ENCODE measurements at places on chromosomes 7 and 10.
A peak's percentile ranks its signal among the peaks of the same experiment; 100 is the strongest.

DNA sequence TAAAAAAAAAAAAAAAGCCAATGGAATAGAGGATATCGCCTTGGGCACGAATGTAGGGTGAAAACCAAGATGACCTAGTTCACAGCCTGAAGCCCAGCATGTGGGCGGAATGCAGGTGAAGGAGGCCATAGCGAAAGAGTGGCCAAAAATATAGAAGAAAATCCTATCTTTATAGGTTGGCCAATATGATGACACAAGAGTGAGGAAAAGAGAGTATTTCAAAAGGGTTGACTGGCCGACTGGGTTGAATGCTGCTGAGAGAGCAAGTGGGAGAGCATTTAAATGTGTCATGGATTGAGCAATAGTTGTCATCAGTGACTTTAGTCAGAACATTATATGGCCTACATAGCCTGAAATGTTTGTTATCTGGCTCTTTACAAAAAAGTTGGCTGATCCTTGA lies 17.2 kb upstream of the GLI3 start:
- DNase-seq: no peak

DNA sequence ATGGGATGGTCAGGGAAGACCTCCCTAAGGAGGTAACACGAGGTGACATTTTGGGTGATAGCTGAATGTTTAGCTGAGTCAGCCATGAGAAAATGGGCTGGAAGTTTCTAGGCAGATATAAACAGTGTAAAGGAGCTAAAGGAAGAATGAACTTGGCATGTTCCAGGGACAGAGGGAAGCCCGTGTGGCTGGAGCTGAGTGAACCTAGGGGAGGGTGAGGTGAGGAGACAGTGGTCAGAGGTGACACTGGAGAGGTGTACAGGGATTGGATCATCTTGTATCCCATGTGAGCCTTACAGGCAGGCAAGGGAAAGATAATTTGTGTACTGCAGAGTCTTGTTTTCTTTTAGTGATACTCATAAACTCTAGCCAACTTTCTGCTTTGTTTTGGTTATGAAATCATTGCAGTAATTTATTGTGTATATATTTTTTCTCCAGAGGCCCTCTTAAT lies 1.8 kb downstream of the STARD3NL start:
- DNase-seq: peak; percentile 25

GRCh38 chr10:89283936-89284475 lies 17.8 kb upstream of the IFIT2 start:
- DNase-seq: peak; percentile 50

DNA sequence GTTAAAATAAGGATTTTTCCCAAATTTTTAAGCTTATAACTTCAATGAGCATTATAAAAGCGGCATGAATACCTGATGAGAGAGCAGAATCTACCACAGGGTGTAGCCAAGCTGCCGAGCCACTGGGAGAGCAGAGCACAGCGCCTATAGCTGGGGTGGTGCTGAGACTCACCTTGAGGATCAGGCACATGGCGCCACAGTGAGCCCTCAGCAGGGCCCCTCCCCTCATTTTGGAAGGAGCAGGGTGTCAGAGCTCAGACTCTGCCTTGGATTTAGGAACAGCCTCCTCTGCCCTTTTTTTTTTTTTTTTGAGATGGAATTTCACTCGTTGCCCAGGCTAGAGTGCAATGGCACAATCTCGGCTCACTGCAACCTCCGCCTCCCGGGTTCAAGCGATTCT lies 118.6 kb downstream of the SRPK2 start:
- no peak for DNase-seq

GRCh38 chr7:19872094-19872493 lies 98.7 kb upstream of the TMEM196 start:
- DNase-seq: no peak

DNA sequence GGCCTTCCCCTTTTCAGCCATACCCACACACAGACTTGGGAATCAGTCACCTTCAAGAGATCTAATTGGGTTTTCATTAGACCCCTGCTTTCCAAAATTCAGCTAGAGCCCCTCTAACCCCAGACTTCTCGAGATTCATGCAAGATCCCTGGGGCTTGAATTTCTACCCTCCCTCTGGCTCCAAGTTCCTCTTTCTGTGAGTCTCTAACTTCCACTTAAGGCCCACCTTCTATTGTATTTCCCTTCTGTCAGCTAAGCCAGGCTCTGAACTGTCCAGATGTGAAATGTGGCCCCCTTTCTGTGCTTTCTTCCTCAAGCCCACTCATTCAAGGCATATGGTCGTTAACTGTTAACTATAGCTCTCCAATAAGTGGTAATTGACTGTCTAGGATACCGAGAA lies 132.2 kb downstream of the ZNF365 start:
- DNase-seq: no peak

- no peak for DNase-seq
Measured at GRCh38 chr7:10655031-10655430, 318.6 kb upstream of the PHF14 start.

GRCh38 chr7:35727571-35727970 lies 32.6 kb upstream of the HERPUD2 start:
- no peak for DNase-seq

- DNase-seq: no peak
Measured at GRCh38 chr7:155306673-155307470, 9.2 kb downstream of the INSIG1 start.

DNA sequence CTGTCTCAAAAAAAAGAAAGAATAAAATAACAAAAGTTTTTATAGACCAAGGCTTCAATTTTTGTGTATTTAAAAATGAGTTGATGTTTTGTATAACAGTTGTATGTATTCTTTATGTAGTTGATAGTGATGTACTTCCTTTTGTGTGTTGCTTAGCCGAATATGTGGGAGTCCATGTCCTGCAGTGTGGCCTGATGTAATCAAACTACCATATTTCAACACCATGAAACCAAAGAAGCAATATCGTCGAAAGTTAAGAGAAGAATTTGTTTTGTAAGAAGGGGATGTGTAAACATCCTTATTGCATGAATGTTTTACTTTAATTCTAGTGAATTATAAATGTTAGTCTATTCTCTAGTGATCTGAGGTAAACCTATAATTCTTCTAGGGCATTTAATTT lies 56.6 kb downstream of the MPLKIP start:
- DNase-seq: no peak

DNA sequence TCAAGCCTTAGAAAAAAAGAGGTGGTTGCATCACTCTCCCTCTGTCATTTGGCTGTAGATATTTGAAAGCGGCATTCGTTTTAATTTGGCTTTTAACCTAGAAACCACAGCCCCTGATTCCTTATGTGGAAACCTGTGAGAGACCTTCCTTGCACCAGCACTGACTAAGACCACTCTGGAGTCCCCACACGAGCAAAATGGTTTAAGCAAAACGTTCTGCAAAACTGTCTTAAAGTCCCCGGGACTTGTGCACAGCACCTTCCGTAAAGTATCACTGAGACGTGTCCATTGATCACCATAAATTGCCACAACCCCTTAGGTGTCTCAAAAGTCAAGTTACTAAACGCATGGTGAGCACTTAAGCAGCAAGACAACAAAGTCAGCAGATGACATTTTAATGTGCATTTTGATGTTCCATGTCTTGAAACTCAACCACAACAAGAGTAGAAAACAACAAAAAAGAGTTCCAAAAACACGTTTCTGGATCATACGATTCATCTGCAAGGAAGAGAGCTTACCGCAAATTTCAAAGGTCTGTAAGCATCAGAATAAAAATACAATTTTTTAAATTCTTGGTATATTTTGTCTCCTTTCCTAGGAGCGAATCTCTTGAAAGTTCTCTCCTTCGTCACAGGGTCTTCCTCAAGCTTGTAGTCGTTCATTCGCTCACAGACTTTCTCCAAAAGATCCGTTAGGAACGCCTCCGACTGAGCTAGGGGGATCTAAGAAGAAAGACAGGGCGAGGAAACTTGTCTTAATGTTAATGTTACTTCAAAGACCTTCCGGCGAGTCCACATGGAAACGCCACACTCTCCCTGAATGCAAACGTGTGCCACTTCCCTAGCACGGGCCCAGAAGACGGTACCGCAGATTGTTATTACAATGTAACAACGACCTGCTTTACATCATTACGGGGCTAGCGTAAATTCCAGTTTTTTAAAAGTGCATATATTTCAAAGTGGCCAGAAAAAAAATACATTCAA lies 37.7 kb downstream of the CNPY1 start:
- peak; percentile 56 for DNase-seq

DNA sequence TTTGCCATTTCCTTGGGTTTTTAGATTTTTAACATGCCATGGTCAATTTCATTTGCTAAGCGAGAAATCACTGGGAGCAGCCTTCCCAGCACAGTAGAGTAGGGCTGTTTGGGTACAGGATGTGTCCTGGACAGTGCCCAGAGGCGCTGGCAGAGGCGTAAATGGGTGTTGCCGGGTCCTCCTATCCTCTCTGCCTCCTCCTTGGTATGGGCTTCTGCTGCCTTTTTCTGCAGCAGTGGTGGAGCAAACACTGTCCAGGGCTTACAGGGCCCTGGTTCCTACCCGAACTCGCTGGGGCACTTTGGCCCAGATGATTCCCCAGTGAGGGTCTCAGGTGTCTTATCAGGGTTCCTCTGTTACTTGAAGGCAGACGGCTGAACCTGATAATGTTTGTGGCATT lies 298.3 kb downstream of the RPS24 start:
- DNase-seq: no peak

DNA sequence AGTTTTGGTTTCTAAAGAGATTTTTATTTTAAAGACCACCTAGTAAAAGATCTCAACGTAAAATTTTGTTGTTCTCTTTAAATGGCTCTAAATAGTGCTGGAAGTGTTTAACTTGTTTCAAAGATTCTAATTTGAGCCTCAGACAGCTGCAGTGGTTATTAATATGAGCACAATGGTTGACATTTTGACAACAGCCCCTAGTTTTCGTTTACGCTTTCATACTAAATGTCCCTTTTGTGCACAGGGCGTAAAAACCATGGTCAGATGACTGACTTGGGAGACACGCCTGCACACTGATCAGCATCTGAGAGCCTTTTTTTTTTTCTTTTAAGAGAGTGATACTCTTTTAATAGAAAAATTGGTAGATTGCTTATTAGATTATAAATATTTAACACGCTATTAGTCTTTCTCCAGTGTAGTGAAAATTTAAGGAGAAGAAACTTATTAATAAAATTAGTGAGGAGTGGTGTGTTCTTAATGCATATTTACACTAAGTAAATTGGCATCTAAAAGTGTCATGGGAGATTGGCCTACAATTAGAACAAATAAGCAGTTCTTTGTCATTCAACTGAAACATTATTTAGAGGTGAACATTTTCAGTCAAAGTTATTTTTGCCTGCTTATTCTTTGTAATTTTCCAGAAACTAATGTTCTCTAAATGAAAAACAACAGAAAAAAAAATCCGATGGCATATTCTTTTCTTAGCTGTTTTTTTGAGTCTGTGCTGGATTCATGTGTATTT lies 182.8 kb upstream of the PHYHIPL start:
- DNase-seq: no peak

- no peak for DNase-seq
Measured at GRCh38 chr7:81460250-81461045, 309.4 kb downstream of the HGF start.

- no peak for DNase-seq
Measured at GRCh38 chr10:124482236-124482800, 20.7 kb downstream of the LHPP start.

GRCh38 chr7:28430616-28431015 lies 18.3 kb downstream of the CREB5 start:
- DNase-seq: no peak

- DNase-seq: no peak
Measured at GRCh38 chr7:51295440-51296245, 21.0 kb downstream of the COBL start.

DNA sequence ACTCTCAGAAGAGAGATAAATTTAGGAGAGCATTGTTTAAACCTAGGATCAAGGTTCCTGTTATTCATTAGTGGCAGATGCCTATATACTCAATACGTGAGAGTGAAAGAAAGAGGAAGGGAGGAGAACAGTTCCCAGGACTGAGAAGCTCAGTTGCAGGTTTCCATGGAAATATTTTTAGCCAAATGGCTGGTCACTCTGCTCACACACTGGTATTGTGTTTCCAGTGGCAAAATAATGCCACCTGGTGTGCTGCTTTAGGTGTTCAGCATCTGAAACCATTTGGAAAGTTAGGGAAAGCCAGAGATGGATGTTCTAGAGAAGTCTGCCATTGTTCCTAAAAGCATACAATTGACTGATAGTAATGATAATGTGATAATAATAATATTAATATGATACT lies 827.7 kb downstream of the SORCS3 start:
- DNase-seq: no peak

- DNase-seq: no peak
Measured at GRCh38 chr10:72649291-72649690, 23.4 kb upstream of the MICU1 start.

- DNase-seq: no peak
Measured at GRCh38 chr7:149778327-149778637, 4.9 kb upstream of the ZNF467 start.

DNA sequence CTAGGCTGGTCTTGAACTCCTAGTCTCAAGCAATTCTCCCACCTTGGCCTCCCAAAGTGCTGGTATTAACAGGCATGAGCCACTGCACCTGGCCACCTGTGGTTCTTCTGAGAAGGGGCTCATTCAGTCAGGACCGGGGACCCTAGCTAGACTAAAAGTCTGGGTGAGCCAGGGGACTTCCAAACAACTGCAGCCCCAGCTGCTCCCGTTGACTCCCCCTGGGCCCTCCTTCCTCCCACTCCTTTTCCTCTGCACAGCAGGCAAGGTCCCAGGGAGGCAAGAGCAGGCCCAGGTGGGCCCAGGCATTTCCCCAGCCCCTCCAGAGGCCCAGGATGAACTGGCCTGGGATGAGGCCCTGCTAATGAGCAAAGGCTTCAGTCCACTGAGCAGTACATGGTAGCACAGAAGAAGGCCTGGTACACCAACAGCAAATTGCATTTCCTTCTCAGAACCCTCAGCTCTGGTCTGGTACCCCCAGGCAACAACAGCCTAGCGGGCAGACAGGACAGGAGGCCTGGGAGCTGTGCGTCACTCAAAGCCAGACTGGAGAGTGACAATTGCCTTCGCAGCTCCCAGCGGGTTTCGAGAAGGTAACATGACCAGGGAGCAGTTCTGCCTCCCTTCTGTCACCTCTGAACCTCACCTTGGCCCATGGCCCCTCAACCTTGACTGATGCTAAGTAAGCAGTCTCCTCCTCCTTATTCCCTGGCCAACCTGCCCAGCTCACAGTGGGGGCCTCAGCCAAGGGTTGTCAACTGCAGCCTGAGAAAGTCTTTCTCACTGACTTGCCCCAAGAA lies 30.7 kb upstream of the HSPA12A start:
- no peak for DNase-seq

DNA sequence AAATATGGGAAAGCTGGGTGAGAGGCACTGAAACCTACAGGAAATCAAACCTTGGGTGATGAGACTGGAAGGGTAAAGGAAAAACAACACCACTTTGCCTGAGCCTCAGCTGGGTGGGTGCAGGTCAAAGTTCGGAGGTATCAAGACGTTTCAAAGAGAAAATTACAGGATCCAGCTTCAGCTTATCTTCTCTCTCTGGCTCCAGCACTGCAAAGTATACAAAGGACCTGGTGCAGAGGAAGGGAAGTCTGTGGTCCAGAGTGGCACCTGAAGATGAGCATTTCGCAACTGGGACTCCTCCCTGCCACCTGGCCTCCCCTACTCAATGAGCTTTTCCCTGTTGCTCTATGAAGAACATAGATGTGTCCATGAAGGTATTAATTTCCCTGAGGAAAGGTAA lies 6.4 kb upstream of the FXYD4 start:
- no peak for DNase-seq

GRCh38 chr7:130921391-130922180 lies 187.6 kb upstream of the KLF14 start:
- DNase-seq: peak; percentile 87

- peak; percentile 7 for DNase-seq
Measured at GRCh38 chr7:52017802-52018679, 701.4 kb upstream of the COBL start.
